ENCODE measurements at places on chromosomes 5 and 9.

DNA sequence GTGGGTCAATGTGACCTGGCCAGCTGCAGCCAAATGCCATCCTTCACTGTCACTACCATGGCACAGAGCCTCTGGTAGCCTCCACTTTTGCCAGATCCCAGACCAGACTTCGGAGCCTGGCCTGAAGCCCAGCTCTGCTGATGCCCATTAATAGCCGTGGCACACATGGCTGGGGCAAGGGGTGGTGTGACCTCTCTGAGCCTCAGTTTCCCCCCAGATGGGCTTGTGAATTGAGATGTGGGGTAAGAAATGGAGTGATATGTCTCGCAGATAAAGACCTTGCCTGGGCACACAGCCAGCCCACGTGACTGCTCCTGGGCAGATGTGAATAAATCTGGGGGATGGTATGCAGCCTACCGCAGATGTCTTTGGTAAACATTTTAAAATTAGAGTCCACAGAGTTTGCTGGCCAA is 13.9 kb downstream of the SUSD3 start:
- peak; percentile 55 for DNase-seq

- no peak for DNase-seq
Measured at GRCh38 chr5:138686668-138687067, 66.6 kb upstream of the CTNNA1 start.

DNA sequence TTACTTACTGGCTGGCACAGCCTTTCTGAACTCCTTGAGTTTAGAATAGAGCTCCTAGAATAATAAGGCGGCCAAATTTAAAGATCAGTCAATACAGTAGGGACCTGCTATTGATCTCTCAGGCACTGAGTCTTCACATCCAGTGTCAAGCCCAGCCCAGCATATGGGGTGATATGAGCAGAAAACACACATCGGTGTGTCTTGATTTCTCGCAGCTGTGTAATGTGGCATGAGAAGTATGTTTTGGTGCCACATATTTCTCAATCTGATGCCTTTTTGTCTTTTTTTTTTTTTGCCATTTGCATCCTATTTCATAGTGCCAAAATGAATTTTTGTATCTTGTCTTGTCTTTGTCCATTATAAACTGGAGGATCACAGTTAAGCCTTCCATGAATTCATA is 51.4 kb upstream of the FSD1L start:
- DNase-seq: no peak

- peak; percentile 1 for DNase-seq
Measured at GRCh38 chr9:90368928-90369327, 273.7 kb downstream of the DIRAS2 start.

DNA sequence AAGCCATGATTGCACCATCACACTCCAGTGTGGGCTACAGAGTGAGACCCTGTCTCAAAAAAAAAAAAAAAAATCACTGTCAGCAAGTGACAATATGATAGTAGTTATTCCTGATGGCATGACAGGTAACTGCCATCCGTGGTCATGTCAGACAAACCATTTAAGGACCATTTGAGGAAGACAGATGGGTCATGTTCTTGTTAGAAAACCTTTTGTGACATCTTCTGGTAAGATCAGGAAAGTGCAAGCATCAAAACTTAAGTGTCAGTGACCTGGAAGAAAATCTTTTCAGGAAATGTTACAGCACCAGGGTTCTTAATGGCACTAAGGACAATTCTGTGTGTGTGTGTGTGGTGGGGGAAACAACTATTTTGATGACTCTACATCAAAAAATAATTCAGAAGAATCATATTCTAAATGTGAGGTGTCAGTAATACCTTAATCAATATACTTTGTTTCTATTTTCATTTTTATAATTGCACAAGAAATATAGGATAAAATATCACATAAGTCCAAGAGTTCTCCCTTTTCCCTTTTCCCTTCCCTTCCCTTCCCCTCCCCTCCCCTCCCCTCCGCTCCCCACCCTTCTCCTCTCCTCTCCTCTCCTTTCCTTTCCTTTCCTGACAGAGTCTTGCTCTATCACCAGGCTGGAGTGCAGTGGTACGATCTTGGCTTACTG is 17.8 kb downstream of the SLC38A9 start:
- DNase-seq: peak; percentile 62

DNA sequence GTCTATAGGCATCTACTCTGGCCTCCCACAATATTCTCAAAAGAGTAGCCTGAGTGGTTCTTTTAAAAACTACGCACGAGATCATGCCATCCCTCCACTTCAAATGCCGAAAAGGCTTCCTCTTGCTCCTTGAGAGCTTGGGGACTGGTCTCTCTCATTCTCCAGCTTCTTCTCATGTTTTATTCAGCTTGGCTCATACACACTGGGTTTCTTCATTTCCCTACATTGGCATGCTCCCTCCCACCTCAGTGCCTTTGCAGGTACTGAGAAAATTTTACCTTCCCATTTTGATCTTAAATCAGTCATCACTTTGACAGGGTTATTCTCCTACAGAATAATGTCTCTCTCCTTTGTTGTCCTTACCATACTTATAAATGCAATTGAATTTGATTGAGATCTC is 20.4 kb downstream of the PRLR start:
- no peak for DNase-seq

DNA sequence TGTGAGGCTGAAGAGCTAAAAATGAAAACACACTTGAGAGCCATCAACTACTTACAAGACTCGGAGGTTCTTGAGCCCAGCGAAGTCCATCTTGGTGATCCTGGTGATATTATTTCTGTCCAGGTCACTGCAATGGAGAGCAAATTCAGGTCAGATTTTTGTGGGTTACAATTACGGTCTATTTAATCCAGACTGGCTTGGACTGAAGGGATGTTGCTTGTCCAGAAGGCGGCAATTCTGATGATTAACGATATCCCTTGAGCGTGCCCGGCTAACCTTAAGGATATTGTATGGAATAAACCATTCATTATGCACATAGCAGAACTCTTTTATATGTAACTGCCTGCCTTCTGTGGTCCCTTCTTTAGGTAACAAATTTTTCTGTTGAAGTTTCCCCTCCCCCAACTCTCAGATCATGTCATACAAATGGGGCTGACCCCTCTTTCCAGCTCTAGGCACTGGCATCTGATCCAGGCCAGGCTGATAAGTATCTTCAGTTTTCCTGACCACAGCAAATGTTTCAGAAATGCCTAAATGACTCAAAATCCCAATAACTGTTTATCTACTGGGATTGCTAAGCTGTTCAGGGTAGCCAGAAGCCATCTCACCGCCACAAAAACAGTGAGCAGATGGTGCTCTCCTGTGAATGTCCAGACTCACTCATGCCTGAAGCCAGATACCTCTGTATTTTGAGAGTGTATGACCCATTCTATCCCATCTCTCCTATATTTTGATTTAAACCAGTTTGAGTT is 49.4 kb downstream of the SLIT3 start:
- peak; percentile 78 for DNase-seq

DNA sequence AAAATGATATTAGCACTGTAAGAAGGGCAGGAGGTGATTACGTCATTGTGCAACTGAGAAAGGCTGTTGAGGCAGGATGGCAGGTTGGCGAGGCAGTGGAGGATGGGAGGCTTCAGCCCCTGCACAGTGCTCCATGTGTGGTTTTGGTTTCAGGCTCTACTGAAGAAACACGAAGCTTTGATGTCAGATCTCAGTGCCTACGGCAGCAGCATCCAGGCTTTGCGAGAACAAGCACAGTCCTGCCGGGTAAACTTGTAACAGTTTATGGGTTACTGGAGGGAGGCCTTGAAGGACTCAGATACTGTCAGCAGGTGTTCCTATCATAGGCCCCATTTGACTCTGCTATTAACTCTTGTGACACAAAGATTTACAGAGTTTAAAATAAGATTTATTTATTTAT is 35.1 kb downstream of the SPTAN1 start:
- DNase-seq: no peak

DNA sequence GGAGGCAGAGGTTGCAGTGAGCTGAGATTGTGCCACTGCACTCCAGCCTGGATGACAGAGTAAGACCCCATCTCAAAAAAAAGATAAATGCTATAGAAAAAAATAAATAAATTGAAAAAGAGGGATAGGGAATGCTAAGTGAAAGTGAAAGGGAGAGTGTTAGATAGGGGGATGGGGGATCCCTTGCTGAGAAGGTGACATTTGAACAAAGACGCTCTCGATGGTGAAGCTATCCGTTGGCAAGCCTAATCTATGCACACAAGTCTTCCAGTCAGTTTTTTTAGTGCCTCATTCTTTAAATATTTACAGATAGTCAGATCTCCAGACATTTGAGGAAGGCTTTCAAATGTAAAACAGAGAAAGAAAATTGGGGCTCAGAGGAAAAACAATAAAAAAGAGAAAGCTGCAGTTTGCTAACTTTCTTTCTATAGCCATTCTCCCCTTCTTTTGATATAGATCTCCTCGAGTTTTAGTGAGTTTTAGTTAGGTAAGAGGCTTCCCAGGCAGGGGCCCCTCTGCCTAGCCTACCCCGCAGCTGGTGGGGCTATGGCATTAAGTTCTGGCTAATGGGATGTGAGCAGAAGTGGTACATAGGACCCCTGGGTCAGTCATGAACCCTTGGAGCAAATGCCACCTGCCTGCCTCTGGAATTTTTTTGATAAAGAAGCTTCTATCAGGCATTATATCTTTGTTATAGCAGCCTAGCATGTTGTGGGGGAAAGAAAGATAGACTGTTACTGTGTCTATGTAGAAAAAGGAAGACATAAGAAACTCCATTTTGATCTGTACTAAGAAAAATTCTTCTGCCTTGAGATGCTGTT is 12.0 kb downstream of the GLRX start:
- no peak for DNase-seq

DNA sequence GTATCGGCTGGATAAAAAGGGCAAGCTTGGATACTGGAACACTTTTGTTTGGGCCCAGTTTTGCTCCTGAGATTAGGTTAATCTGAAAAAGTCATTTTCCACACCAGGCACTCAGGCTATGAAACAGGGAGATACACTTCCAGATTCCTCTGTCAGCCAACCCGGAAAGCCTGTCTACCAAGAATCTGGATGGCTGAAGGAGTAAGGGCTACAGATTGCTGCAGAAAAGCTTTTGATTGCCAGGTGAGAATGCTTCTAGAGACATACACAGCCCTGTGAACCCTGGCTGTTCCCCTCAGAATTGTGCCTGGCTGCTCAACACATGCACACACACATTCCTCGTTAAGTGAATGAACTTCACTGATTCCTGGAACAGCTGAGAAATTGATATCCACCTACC is 114.4 kb downstream of the PSD2 start:
- DNase-seq: no peak

DNA sequence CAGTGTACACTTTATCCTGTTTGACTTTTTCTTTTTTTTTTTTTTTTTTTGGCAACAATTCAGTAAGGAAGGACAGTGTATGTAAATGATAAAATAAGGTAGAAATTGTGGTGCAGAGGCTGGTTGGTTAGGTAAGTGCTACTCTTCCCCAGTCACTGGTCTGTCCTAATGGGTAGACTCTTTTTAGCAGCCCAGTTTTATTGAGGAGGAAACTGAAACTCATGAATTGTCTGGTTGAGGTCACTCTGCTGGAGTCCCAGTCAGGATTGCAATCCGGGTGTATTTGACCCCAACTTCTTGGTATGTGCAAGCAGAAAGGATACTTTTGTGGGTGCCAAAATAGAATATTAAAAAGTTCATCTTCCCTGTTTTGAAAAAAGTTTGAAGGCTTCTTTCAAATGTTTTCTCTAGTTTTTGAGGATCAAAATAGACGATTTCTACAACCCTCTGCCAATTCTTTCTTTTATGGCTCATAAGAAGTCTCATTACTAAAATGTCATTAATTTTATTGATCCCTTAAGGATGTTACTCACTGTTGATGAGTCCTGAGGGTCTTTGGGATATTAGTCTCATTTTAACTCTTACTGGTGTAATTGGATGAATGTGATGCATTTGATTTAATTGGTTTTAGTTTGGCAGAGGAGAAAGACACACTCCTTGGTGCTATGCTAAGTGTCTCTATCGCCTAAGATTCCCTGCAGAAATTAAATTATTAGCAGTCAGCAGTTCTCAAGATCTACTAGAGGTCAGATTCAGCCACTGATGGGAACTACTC is 171.9 kb downstream of the KDM4C start:
- no peak for DNase-seq

DNA sequence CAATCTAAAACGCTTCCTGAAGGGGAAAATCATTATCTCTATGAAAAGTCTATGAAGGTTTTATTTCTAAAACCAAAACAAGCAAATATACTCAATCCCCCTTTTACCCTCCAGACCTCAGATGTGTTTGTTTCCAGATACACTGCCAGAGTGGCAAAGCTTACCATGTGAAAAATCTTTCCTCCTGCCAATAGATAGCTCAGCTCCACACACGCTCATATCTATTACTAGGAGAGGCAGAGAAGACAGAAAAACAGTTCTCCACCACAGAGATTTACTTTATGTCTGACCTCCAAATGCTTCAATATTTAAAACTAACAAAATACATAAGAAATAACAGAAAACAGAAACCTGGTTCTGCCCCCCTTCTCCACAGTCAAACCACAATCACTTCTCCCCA is 7.0 kb downstream of the IRX2 start:
- DNase-seq: peak; percentile 31

DNA sequence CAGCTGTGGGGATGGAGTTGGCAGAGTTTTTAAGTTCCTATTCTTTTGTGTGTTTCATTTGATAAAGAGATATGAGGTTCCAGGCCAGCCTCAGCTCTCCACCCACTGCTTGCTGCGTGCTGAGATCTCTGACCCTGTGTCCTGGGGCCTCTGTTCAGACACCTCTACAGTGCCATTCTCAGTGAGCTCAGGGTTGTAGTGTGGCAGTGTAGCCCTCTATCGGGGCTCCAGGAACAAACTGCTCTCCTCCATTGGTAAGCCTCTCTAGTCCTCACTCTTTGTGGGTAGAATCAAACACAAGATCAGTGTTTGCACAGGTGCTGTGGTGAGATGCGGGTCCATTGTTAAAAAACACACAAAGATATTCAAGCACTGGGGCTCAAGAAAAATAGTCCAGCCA is 386.6 kb upstream of the RPS23 start:
- no peak for DNase-seq

DNA sequence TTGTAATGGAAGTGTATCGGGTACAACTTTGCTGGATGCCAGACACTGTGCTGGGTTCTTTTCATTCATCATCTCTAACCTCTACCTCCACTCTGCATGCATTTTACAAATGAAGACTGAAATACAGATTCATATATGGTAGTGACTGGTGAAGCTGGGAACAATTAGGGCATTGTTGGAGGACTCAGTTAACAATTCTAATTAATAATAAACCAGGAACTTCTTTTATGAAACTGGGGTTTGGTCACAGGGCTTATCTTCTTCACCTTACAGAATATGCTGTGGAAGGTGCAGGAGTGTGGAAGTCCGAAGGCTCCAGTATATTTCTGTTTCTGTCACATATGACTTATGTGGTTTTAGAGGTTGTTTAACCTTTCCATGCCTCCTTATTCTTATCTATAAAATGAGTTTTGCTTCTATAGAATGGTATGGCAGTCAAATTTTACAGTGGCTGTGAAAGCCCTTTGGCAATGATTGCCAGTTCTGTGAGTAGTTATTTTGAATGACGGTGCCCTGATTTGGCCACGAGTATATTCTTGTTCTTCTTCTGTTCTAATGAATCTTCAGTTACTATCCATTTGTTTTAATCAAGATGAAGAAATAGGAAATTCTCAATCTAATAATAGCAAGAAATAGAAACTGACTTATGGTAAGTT is 284.7 kb downstream of the GABRB2 start:
- no peak for DNase-seq
